ENCODE measurements at places on chromosomes 6 and 20.

DNA sequence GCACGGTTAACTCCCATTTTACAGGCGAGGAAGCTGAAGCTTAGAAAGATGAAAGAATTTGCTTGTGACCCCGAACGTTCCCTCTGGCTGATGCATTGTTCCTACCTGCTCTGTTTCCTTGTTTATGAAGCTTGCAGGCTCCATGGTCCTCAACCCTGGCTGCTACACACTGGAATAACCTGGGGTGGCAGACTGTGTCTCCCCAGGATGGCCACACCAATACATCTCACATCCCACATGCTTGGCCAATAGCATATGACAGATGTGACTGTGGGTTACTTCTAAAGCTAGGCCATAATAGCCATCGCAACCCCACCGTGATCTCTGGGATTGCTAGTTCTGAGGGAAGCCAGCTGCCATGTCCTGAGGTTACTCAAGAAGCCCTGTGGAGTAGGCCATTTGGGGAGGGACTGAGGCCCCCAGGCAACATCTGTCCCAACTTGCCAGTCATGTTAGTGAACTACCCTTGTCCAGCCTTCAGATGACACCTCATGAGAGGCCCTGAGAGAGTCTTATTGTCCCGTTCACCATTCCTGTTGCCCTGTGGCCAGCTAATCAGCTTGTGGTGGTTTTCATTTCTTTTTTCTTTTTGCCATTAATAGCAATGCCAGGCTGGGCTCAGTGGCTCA, 6.7 kb upstream of the FAM110A start:
- no peak for DNase-seq

DNA sequence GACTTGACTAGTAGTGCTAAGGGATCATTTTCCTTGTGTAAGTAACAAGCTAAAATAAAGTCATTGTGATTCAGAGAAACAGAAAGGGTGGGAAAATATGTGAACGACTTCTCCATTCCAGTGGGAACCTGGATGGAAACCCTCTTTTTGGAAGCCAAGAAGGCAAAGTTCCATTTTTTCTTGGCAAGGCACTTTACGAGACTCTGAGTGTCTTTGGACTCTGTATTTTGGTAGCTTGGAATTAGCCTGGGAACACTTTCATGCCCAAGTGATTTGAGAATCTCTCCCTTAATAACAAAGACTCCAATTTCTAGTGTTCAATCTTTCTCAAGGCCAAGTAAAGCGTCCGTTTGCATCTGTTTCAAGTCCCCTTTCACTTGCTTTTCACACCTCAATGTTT, 100.5 kb upstream of the SASH1 start:
- no peak for DNase-seq

GRCh38 chr6:43013097-43013842, 476 bp downstream of the MEA1 start:
- no peak for DNase-seq

DNA sequence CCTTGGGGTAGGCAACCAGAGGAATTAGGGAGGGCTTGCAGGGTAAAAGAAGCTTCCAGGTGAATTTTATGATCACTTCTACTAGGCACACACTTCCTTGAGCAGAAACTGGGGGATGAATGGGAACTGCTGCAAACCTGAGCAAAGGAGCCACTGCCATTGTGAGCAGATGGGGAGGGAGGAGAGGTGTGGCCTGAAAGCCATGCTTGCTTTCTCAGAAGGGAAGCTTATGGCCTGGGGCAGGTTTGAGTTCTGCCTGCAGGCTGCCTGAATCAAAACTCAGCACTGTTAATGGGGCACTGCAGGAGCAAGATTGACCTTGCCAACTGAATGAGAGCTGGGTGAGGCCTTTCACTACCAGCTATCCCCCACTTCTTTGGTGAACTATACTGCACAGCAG, 328.1 kb downstream of the NKAIN2 start:
- no peak for DNase-seq

DNA sequence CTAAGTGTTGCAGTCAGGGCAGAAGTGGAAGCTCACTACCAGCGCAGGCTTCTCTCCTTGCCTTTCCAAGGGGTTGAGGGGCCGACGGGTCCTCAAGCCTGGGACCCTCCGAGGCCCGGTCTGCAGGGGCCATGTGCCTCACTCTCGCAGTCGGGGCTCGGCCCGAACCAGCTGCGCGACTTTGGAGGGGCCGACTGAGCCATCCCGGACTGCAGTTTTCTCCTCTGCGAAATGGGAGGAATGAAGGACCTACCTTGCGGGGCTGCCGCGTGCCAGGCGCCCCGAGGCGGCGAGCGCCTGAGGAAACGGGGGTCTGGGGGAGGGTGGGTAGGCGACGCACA, 5.6 kb downstream of the LZTS3 start:
- no peak for DNase-seq

GRCh38 chr6:106244931-106245330, 80.6 kb downstream of the ATG5 start:
- DNase-seq = no peak

- no peak for DNase-seq
These were observed 49.6 kb downstream of the SULF2 start for GRCh38 chr20:47735412-47736400.

GRCh38 chr6:153553627-153554026, 422.5 kb upstream of the RGS17 start:
- DNase-seq = no peak

GRCh38 chr6:71414486-71414885, 125.9 kb downstream of the OGFRL1 start:
- no peak for DNase-seq

DNA sequence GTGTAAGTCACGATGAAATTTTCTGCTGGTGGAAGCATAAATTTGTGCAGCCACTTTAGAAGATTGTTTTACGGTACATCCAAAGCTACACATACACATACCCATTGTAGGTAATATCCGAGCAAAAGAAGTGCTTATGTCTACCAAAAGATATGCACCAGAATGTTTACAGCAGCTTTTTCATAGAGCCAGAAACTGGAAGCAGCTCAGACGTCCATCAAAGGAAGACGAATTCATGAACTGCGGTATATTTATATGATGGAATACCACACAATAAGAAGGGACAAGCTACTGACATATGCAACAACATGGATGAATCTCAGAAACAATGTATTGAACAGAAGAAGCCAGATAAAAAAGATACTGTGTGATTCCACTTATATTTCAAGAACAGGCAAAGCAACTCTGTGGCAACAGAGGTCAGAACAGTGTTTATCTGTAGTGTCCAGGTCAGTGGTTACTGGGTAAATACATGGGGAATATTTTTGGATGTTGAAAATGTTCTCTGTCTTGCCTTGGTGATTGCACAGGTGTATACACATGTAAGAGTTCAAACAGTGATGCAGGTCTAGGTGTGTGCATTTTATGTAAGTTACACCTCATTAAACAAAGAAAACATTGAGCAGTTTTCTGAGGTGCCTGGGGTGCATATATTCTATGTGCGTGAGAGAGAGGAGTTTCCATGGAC, 51.9 kb upstream of the EXOC2 start:
- DNase-seq = no peak

DNA sequence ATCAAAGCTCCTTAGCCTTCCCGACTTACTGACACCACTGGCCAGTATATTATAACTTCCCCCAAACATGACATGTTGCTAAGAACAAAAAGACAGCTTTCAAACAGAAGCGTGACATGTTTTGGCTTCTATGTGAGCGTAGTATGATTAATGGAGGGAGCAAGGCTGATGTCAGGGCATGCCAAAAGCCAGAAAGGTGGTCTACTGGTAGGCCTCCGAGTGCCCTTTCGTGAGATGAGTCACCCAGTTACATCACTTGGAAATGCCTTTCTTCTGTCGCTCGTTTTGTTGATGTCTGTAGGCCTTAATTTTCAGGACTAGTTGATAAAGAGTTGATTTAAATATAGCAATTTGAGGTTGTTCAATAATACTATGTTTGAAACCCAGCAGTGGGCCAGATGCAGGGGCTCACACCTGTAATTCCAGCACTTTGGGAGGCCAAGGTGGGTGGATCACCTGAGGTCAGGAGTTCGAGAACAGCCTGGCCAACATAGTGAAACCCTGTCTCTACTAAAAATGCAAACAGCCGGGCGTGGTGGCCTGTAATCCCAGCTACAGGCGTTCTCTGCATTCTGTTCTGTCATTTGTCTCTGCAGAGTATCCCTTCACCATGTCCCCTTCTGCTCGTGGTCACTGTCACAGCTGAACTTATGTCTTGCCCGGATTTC, 53.3 kb downstream of the CNKSR3 start:
- no peak for DNase-seq

- DNase-seq = no peak
These were observed 15.6 kb upstream of the CCN6 start for GRCh38 chr6:112038268-112038667.

- DNase-seq = no peak
These were observed 916 bp upstream of the PPP1R11 start for GRCh38 chr6:30066082-30066481.

DNA sequence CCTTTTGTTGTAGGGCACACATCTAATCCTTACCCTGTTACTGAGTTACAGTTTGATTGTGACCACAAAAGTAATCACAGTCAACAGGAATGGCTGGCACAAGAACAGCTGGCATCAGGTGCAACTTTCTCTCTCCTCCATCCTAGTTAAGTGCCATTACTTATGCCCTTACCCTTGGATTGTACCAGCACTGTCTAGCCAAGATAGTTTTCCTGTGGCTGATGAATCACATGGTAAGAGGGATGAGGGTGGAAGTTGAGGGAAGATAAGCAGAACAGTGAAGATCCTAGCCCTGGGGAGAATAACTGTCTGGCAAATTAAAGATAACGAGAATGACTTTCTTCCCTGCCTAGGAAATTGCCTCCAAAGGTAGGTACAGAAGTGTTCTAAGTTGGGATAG, 42.0 kb downstream of the RNF217 start:
- DNase-seq = no peak

DNA sequence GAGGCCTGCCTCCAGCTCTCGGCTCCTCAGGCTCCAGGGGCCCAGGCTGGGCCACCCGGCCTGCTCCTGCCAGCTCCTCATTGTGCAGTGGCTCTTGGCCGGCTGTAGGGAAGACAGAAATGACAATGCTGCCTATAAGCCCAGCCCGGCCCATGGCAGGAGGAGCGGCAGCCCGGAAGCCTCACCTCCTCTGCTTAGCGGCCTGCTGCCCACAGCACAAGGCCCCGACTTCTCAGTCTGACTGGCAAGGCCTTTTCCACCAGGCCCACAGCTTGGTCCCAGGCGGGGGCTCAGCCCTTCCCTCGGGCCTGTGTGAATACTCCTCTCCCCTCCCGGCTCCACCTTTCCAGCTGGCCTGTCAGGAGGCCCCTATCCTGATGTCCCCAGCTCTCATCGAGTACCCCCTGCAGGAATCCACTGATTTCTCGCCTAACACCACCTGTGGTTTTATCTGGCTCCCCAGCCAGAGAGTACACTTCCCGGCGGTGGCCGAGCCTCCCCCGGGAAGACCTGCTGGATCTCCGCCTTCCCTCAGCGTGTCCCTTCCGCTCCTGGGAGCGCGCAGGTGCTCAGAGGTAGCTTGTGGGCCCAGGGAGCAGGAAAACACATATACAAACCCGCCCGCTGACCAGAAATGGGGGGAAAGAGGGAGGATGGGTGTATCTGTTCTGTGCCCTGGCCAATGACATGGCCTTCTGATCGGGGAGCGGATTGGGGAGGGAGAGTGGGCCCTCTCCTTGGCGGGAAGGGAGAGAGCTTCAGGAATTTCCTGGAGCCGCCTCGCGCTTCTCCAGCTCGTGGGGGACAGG, 963 bp downstream of the DDRGK1 start:
- DNase-seq = peak; percentile 11

- peak; percentile 83 for DNase-seq
These were observed 284.7 kb upstream of the TAB2 start for GRCh38 chr6:149032599-149033405.

DNA sequence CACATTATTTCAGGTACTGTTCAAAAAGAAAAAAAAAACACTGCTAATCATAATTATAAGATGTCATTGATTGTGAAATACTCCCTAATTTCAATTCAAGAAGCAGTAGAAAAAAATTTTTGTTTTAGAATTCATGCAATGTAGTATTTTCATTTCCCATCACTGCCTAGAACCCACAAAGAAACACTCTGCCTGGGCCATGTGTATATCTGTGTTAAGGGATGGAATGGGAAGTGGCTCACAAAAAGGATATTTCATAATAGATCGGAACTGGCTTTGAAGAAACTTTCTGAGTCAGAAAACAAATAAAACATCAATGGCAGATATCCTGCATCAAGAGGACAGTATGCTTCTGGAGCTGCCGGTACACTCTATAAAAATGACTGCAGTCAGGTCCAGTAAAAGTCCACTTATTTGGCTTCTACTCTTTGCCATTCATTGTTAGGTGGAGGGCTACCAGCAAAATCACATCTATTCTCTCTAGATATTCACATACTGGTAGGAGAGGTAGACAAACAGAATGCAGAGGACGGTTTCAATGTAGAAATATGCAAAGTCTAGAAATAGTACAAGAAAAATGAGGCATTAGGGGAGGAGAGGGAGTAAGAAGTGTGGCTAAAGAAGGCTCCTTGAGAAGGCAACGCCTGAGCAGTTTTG, 135.0 kb upstream of the TNFAIP3 start:
- DNase-seq = no peak

DNA sequence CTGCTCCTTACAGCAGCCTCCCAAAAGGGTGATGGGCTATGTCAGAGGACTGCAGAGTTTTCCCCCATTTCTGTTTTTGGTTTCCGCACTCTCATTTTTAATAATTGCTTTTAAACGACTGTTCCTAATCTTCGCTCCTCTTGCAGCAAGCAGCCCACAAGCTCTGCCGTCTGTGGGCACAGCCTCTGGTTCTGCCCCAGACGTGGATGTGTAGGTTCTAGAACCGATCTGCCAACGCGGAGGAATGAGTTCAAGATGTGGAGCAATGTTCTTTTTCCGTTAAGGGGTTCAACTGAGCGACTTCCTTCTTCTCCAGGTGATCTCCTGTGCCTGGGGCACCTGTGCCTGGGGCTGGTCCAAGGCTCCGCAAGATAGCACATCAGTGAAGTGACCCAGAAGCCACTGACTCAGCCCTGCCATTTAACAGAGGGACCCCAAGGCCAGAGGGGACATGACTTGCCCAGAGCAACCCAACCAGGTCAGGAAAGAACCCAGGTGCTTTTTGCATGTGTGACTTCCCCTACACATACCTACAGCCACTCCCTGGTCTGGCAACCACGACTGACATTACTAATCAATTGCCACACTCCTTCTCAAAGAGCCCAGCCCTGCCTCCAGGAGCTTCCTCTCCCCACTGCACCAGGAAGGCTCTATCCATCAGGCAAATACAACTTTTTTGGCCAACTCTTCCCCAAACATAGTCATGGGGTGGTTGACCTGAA, 22.7 kb downstream of the PMEPA1 start:
- no peak for DNase-seq

- no peak for DNase-seq
These were observed 643.6 kb upstream of the CHD6 start for GRCh38 chr20:42261766-42262270.

- DNase-seq = no peak
These were observed 120.2 kb upstream of the MARCKS start for GRCh38 chr6:113736978-113737377.

- DNase-seq = peak; percentile 84
These were observed at the start of gene ATP6V1G2 for GRCh38 chr6:31546339-31546957. ATP6V1G2 (minus strand) TSS chr6:31546608; CDS start chr6:31546559, 49 bp downstream.

DNA sequence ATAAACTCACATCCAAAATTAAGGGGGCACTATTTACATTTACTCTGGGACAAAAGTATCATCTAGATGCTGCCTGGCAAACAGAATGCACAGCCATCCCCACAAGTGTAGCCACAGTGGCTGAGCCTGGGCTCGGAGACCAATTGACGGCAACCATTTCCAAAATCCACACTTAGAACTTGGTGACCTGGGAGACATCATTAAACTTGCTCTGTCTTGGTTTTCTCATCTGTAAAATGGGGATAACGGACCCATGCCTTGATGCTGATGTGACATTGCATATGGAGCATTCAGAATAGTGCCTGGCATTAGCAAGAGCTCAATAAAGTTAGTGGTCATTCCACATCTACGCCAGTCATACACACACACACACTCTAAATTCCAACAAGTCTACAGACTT, 140.0 kb upstream of the NUP153 start:
- no peak for DNase-seq

Measured in CD4-positive, alpha-beta T cell treated with Interleukin-4 for 4 hours (primary cell).